Activated CD8-positive, alpha-beta memory T cell treated with anti-CD3 and anti-CD28 coated beads for 1 hour (primary cell): ENCODE measurements at places on chromosomes 4 and X.

DNA sequence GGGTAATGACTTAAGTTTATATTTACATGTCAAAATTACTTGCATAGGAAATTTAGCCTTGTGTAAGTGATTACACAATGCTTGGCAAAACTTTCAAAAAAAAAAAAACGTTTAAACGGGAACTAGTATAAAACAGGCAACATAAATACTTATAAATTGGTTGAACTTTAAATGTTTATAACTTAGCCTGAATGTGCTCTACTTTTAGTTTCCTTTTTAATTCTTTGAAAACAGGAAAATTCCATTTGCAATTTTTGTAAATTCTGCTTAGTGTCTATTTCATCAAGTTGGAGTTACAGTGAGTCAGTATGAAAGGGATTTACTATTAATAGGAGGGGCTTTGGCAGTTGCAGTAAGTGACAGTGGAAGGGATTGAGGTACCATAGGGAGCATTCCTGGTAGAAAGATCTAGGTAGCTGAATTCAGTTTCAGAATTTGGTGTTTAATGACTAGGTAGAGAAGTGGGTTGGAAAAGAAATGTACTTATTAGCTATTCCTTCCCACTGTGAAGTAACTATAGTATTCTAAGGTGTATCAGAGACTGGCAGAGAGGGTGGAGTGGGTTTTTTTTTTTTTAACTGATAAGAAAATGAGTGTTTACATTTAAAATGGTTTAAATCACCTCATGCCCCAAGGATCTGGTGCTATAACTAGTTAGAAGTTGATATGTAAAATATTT, 2.8 kb downstream of the STAG2 start:
- DNase-seq: no peak

DNA sequence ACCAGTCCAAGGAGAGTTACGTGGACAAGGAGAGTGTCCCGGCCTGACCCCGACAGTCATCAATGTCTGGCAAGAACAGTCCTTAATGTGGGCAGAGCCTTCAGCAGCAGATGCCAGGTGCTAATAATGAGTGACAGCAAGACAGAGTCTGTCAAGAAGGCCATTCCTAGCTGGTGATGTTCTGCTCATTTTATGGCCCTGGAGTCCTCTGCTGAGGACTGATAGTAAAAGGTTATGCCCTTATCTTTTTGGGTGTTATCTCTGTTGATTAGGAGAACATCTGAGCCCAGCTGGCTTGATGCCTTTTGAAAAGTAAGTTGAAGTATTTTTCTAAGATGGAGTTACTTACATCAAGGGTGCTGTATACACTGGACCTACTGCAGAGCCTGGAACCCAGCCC, 67.3 kb downstream of the SLC34A2 start:
- DNase-seq: no peak

DNA sequence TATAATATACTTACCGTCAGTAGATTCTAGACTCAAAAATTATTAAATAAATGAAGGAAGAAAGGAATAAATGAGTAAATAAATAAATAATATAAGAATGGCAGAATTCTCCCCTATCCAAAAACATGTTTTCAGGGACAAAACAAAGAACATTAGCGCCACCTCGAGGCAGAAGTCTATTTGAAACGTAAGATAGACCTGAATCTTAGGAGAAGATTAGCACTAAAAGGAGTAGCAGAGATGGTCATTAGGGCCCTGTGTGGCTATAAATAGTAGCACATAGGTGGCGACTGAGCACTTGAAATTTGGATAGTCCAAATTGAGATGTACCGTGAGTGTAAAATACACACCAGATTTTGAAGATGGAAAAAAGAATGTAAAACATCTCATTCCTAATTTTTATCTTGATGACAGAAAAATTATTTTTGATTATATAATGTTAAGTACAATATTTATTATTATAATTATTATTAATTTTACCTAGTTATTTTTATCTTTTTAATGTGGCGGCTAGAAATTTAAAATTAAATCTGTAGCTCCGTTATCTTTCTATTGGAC, 24.3 kb upstream of the SRD5A3 start:
- no peak for DNase-seq

GRCh38 chrX:10199212-10199611, 42.4 kb downstream of the CLCN4 start:
- no peak for DNase-seq

GRCh38 chrX:28124416-28124815, 143.2 kb upstream of the DCAF8L1 start:
- DNase-seq: no peak

DNA sequence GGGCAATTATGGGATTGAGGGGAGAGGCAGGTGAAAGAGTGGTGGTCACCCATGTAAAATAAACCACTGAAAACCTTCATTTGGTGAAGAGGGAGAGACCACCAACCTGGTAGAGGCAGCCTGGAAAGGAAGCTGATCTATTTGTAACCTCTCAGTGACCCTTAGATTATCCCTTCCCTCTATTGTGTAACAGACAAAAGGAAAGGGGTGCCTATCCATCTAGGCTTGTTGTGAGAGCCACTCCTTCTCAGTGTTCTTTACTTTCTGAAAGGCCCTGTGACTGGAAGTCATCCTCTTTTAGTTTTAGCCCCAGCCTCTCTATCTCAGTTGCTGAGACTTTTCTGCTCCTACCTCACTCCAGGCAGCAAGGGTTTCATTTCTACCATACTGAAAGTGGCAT, 142.4 kb downstream of the TMEM164 start:
- no peak for DNase-seq

DNA sequence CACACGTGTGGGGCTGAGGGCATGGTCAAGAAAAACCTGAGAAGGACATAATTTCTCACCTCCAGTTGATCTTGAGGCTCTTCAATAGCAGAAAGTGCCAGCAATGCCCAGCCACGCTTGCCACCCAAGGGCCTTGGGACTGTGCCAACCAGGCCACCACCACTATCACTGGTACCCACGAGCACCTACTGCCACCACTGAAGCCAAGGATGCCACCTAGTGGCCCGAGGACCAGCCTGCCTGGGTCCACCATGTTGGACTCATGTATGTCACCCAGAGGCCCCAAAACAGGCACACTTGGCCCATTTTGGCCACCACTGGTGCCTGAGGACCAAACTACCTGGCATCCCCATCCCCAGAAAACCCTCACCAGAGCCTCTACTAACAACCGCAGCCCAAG, 191.8 kb downstream of the ADAM29 start:
- DNase-seq: no peak

DNA sequence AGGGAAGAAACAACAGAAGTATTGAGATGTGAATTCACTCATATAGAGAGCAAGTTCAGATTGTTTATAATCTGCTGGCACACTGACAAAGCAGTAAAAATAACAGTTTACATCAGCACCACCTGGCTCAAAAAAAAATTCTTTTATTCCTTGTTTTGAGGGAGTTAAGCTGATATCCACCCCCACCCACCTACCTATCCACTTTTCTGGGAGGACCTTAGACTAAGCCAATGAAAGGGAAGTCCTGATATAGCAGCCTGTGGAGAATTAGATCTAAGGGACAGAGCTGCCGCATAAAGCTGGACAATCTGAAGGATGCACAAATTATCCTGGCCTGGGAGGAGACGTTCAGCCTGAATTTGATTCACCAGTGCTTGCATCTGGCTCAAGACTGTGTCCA, 264.5 kb downstream of the RCHY1 start:
- no peak for DNase-seq

DNA sequence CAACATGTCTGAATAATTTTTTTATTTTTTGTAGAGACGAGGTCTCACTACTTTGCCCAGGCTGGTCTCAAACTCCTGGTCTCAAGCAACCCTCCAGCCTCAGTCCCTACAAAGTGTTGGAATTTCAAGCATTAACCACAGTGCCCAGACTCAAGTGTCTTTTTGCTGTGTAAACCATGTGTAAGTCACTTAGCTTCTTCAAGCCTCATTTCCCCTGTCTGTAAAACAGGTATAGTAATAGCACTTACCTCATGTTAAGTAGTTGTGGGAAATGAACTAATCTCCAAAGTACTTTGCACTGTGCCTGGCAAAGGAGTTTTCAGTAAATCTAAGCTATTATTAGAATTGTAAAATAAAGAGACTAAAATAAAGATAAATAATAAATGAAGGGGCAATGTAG, 35.7 kb downstream of the STBD1 start:
- DNase-seq: no peak

DNA sequence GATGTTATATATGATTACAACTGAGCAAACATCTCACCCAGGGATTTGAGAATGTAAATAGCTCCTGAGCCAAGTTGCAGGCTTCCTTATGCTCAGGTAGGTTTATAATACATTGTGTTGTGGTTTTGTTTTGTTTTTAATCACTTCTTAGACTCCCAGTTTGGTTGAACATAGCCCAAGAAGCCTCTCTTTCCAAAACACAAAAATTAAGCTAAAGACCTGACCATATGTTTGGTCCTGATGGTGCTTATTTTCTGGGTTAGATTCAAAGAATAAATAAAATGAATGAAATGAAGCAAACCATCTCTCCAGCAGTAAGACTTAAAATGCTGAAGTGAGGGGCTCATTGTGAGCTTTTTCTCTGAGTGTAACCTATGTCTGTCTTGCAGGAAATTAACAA, 93.5 kb downstream of the GRXCR1 start:
- no peak for DNase-seq

- DNase-seq: no peak
These were observed 2.0 kb downstream of the ATP6AP2 start for GRCh38 chrX:40582811-40583210.

DNA sequence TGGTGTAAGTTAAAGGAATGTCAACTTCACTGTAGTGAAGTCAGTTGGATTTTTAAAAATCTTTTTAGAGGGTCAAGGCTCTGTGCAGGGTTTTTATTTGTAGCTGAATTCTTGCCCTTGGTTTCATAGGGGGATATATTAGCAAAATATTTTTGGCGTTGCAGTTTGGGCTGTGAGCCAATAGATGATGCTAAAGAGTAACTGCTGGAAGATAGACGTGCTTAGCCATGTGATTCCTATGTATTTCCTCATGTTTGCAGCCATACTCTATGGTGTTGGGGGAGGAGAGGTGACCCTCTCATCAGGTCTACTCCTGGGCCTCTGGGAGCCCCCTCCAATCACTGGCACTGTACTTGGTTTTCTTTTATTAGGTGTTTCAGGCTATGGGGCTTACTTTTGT, 246.7 kb upstream of the ARHGAP24 start:
- DNase-seq: no peak

DNA sequence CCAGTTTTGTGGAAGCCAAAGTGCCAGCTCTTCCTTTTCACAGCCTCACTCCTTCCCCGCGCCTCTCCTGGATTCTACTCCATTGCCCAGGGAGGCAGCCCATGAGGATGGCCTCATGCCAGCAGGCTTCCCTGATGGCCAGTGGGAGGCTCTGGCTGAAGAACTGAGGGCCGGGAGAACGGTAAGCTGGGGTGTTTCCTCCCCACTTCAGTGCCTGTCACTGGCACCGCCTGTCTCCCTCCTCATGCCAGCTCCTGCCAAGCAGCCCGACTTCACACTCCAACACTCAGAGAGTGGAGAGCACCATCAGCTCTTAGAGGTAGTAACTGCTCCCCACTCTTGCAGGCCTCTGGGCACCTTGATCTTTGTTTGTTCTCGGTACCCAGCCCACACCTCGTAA, 46.9 kb upstream of the STIM2 start:
- no peak for DNase-seq

GRCh38 chr4:140188975-140189374, 35.0 kb upstream of the MAML3 start:
- DNase-seq: no peak

DNA sequence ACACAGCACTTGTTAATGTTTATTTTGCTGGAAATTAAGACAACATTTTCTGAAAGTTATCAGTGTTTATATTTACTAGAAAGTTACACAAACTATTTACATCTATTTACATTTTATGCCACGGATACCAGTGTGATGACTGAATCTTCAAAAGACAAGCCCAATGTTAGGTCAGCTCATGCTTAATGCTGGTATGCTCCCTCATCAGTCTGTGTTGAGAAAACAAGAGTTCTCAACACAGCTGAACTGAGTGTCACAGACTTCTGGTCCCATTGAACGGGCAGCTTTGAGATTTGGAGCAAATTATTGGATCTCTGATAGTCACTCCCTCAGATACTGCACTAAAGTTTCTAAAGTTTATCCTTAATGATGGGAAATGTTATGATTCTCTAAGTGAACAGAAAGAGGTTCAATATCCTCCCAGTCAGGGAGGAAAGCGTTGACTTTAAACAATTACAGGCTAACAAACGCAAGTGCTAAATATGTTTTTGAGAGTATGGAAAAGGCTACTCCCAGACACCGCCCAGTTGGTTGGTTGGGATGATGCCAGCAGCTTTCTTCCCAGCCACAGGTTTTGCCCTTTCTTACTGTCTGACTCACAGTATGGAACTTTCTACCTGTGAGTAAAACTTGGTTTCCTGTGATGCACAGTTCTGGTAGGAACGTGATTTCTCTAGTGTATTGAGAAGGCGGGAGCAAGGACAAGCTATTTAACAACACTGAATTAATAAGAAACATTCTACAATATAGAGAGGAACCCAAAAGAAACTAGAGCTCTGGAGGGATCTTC, 1293.6 kb upstream of the TENM3 start:
- DNase-seq: no peak

- no peak for DNase-seq
These were observed 486.0 kb upstream of the CTSO start for GRCh38 chr4:156439576-156440200.

DNA sequence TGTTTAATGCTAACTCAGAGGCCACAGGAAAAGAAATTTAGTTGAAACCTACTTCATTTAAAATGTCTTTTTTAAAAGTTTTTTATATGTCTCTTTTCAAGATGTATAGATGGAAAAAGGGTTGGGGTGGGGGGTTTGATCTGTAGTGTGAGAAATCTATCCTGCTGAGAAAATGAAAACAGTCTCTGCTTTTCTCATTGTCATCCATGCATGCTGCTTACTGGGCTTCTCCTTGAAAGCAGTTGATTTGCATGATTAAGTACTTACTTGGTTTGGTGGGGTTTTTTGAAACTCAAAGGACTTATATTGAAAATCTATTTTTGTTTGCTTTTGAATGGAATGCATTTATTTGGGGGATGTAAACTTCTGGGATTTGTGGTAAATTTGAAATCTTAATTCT, 313.6 kb upstream of the DKK2 start:
- no peak for DNase-seq

DNA sequence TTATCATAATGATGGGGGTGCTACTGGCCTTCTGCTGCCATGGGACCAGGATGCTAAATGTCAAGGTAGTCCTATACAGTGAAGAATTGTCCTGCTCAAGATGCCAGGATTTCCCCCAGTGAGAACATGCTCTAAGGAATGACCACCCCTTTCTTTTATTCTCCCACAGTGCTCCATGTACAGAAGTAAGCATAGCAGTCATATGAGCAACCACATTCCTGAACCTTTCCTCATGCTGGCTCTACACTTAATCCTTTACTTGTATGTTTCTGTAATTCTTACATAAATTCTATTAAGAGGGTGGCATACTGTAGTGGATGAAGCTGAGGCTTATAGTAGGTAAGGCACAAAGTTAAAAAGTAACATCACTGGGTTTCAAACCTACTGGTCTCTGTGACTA, 20.2 kb downstream of the CYP2U1 start:
- no peak for DNase-seq

GRCh38 chr4:76691807-76692582, 205.9 kb downstream of the SOWAHB start:
- no peak for DNase-seq

GRCh38 chrX:31563792-31564191, 492.0 kb upstream of the FTHL17 start:
- no peak for DNase-seq
